ENCODE measurements at places on chromosomes 5 and 9.

DNA sequence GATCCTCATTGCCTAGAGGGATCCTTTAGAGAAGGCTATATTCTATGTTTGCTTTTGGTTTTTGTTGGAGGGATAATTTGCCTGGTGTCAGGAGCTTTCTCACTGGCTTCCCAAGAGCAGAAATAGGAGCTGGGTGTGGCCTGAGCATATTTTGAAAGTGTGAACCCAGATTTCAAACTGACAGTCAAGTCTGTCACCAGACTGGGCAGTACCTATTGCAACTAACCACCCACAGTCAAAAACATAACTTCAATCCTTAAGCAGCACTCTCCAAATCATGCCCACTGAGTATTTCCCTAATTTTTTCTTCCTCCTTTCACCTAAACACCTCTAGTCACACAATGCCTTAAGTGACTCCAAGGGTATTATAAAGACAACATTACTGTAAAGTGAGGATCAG, 278.4 kb downstream of the EBF1 start:
- no peak for DNase-seq

- DNase-seq: no peak
Observed at GRCh38 chr9:94802251-94802650, 75.8 kb downstream of the AOPEP start.

DNA sequence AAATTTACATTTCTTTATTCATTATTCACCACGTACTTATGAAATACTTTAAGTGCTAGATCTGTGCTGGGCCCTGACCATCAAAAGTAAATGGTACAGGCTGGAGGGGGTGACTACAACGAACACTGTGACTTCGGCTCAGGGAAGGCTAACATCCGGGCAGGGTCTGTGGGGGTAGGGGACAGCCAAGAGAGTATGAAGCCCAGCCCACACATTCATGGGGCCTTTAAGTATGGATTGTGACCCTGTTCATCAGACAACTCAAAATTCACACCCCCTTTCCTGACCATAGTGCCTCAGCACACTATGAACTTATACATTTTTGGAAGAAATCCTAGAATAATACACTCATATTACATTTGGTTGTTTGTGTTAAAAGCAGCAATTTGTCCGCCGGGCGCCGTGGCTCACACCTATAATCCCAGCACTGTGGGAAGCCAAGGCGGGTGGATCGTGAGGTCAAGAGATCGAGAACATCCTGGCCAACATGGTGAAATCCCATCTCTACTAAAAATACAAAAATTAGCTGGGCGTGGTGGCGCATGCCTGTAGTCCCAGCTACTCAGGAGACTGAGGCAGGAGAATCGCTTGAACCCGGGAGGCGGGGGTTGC, 33.3 kb downstream of the MORN5 start:
- DNase-seq: no peak

- no peak for DNase-seq
Observed at GRCh38 chr5:980001-980588, 28.5 kb upstream of the NKD2 start.

DNA sequence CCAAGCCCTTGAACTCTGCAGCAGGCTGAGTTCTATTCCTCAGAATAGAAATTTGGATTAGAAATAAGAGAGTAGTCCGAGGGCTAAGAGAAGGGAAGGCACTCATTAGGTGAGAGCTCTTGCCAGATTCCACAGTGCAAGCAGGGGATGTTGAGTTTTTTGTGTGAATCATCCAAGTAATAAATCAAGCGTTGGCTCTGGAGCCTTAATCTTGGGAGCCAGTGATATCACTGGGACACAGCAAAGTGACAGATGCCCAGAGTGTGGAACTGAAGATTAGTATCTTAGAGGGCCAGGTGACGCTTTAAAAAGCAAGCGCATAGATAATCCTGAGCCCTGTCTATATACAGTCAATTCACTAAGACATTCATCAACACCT, 60.3 kb downstream of the FOXD1 start:
- no peak for DNase-seq

DNA sequence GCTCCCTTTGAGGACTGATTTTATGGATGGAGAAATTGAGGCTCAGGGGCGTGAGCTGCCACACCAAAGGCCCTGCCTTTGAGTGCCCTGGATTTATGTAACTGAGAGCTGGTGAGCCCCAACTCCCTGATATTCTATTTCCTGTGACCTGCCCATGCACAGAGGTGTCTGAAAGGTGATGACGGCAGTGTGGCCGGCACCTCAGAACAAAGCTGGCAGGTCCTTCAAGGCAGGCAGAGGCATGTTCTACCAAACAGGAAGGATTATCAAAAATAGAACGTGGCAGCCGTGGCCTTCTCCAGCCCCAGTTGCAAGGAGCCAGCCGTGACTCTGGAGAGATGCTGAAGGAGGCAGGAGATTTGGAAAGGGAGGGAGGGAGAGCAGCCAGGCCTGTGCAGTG, 36.2 kb downstream of the INSYN2B start:
- DNase-seq: no peak

DNA sequence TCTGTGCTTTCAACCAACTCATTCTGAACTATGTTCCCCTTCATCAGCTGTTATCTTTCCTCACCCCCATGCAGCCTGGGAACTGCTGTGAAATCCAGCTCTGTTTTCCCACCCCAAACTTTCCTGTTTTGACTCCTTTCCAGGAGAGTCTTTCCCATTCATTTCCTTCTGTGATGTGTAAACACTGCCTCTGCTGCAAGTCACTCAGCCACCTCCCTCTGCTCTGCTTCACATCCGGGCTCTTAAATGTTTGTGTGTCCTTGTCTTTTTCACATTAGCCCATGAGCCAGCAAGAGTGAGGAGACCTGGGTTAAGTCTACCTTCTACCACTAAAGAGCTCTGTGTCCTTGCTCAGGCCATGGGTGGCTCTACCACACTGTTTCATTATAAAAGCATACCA, 137.5 kb downstream of the ICE1 start:
- no peak for DNase-seq

DNA sequence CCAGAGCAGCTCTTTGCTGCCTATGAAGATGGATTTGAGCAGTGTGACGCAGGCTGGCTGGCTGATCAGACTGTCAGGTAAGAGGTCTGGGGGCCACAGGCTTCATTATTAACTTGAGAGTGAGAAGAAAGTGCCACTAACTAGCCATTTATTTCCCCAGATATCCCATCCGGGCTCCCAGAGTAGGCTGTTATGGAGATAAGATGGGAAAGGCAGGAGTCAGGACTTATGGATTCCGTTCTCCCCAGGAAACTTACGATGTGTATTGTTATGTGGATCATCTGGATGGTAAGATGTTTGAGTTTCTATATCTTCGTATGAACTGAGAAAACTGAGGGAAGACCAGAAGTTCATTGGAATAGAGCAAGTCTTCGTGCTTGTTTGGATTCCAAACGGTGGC, 22.1 kb downstream of the VCAN start:
- no peak for DNase-seq

GRCh38 chr9:109088221-109088620, 31.5 kb downstream of the TMEM245 start:
- DNase-seq: no peak

DNA sequence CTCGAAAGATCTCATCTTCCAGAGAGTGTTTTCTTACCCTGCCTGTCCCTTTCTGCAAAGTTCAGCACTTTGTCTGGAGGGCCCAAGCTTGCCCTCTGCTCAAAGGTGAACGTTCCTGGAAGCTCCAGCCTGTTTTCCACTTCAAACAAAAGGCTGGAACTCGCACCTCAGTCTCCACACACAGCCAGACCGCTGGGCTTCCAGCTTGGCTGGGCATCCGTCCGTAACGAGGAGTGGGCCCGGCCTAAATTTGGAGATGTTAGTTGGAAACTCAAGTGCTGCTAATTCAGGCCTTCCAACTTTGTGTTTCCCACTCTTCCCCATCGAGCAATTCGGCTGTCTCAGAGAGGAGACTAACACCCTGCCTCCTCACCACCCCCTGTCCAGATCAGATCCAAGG, 35.1 kb downstream of the FGF18 start:
- DNase-seq: no peak

DNA sequence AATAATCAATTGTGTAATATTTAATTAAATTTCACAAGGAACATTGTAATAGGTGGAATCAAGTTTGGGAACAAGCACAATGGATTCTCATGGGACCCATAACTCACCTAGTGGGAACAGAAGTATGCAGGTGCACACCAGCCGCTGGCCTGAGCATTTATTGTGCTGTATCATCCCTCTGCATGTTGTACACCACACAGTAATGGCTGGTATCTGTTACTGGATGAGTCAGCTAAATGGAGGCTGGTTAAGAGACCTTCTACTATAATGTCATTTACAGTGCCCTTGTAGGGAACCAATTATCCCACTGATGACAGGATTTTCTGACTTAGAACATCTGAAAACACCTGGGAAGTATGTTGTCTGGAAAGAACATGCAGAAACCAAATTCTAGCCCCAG, 3.2 kb upstream of the MAP3K1 start:
- no peak for DNase-seq

DNA sequence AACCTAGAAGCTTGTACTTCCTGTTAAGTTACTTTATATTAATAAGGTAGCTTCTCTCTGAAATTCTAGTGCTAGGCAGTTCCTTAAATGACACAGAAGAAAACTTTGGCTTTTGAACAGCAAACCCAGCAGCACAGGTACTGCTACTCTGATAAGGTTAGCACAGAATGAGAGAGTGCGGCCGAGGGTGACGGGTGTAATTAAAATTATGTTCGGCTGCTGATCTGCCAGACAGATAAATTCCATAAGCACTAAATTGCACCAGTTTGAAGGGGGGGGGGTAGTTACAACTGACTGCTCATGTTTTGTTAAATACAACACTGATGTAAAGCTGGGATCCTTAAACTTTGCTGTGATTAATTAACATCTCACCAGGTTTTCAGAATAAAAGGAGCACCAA, 475.1 kb downstream of the SPOCK1 start:
- DNase-seq: no peak

DNA sequence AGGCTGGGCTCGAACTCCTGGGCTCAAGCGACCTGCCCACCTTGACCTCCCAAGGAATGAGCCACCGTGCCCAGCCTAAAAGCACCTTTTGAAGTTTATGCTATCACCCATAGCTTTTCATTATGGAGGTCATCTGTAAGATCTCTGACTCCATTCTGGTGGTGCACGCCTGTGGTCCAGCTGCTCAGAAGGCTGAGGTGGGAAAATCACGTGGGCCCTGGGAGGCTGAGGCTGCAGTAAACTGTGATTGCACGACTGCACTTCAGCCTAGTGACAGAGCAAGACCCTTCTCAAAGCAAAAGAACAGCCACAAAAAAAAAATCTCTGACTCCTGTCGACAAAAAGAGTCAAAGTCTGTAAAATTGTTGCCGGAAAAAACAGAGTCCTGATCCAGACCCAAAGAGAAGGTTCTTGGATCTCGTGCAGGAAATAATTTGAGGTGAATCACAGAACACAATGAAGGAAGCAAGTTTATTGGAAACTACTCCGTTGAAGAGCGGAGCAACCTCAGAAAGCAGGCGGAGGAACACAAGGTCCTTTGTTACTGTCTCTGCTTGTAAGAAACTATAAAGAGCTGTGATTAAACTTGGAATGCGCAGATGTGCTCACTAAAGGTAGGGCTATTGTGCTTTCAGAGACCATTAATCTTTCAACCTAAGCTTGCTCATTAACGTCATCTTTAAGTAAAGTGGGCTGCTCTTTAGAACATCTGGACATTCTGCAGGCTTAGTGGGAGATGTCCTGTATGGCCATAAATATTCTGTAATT, 2.0 kb upstream of the HAUS6 start:
- DNase-seq: no peak

DNA sequence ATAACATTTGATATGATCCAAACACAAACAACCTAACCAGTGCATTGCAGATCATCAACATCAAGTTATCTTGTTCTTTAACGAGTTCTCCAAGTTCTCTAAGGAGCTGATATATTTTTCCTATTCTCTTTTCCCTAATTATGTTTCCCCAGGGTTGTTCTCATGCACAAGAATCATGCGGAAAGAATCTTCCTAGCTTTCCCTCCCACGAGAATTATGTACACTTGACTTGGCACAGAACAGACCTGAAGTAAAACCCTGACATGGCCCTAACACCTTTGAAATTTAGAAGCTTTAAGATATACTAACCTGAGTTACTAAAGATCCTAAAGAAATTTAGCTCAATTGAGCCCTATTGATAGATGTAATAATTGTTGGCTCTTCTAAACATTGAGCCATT, 110.7 kb upstream of the FST start:
- no peak for DNase-seq

DNA sequence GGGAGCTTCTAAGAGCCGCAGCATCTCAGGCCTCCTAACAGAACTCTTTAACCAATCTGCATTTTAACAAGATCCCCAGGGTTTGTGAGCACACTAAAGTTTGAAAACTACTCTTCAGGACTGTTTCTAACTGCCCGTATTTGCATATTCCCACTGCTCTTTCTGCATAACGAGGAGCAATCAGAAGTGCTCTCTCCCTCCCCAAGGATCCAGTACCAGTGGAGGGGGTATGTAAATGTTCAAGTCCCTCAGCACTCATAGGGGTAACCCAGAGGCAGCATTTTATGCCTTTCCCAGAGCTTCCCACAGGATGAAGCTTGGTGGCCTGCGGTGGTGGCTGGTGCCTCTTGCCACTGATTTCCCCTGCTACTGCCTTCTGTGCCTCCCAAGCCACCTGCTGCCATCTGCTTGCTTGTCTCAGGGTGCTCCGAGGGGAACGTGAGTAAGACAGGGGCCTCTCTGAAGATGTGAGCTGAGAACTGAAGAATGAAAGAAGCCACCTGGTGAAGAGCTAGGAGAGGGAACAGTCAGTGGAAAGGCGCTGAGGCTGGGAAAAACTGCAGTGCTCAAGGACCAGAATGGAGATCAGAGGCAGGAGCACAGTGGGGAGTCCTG, 30.0 kb upstream of the PPP1R2B start:
- no peak for DNase-seq

GRCh38 chr5:132226516-132227234, 978 bp downstream of the P4HA2 start:
- DNase-seq: no peak

- no peak for DNase-seq
Observed at GRCh38 chr9:89357331-89358197, 39.3 kb downstream of the SECISBP2 start.

- no peak for DNase-seq
Observed at GRCh38 chr5:55429613-55430253, 105.0 kb downstream of the PLPP1 start.

DNA sequence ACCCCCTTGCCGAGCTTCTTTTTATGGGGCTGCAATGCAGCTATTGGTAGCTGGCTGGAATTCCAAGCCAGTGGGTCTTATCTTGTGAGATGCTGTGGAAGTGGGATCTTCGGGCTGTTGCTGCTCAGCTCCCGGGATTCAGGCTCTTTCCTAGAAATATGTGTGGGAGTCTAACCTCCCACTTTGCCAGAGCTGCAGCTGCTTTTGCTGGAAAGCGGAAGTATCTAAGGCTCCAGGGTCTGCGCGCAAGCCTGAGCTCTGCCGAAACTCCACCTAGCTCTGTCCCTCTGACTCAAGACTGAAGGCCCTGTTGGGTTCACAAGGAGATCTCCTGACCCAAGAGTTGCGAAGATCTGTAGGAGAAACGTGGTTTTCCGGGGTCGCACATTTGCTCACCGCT, 151.1 kb upstream of the ANKRD55 start:
- DNase-seq: no peak

Data from cerebellum (tissue), 4 donors.